ENCODE measurements at places on chromosomes 4 and X. TPM values are rescaled to one million over a fixed set of nuclear protein-coding genes. Genes with fewer than 3 reads are reported as not detected.
A peak's percentile ranks its signal among the peaks of the same experiment; 100 is the strongest.

COL4A5 gene
- 7.9 TPM for total RNA-seq

GRCh38 chrX:110000847-110001713, 1.8 kb upstream of the TMEM164 start:
- no peak for DNase-seq
- no peaks in the 10 kb centered on the region for H3K27me3 ChIP-seq
- H3K27ac ChIP-seq = peak overlapping the region; percentile 88
- H3K36me3 ChIP-seq = no peaks in the 10 kb centered on the region

CT45A5 gene
- total RNA-seq = not detected

- no peaks in the 10 kb centered on the region for H3K27me3 ChIP-seq
- peaks cover 73% of the 10 kb centered on the region for H3K4me1 ChIP-seq
- DNase-seq = peak; percentile 55
- no peak overlapping the region for H3K4me3 ChIP-seq
Observed at GRCh38 chrX:2707334-2707760, 16.3 kb downstream of the CD99 start.

GRCh38 chr4:130559268-130559667, 1463.3 kb downstream of the C4orf33 start:
- DNase-seq = no peak
- H3K4me1 ChIP-seq = no peaks in the 10 kb centered on the region
- H3K27me3 ChIP-seq = no peaks in the 10 kb centered on the region
- H3K36me3 ChIP-seq = no peaks in the 10 kb centered on the region
- no peak overlapping the region for H3K4me3 ChIP-seq

DNA sequence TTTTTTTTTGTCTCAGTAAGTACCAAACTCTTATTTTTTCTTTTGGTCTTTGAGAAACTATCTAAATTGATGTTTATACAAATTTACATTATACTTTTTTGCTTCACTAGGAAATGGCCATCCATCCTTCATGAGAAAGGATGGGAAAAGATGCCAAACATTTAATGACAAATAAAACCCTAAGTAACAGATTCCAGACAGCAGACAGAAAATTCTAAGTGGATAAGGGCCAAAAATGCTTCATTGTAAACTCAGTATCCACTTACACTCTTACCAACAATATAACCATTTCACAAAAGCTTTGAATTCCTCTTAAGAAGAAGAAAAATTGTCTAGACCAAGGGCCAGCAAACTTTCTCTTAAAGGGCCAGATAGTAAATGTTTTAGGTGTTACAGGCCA, 3.5 kb downstream of the GUCY1B1 start:
- H3K27ac ChIP-seq = no peak overlapping the region
- H3K4me1 ChIP-seq = peaks cover 9% of the 10 kb centered on the region
- DNase-seq = no peak
- H3K4me3 ChIP-seq = no peak overlapping the region
- H3K36me3 ChIP-seq = no peaks in the 10 kb centered on the region

- DNase-seq = no peak
- no peak overlapping the region for H3K4me3 ChIP-seq
- H3K4me1 ChIP-seq = no peaks in the 10 kb centered on the region
- no peak overlapping the region for H3K27ac ChIP-seq
- H3K36me3 ChIP-seq = no peaks in the 10 kb centered on the region
Observed at GRCh38 chrX:116236666-116237065, 66.1 kb downstream of the AGTR2 start.

DNA sequence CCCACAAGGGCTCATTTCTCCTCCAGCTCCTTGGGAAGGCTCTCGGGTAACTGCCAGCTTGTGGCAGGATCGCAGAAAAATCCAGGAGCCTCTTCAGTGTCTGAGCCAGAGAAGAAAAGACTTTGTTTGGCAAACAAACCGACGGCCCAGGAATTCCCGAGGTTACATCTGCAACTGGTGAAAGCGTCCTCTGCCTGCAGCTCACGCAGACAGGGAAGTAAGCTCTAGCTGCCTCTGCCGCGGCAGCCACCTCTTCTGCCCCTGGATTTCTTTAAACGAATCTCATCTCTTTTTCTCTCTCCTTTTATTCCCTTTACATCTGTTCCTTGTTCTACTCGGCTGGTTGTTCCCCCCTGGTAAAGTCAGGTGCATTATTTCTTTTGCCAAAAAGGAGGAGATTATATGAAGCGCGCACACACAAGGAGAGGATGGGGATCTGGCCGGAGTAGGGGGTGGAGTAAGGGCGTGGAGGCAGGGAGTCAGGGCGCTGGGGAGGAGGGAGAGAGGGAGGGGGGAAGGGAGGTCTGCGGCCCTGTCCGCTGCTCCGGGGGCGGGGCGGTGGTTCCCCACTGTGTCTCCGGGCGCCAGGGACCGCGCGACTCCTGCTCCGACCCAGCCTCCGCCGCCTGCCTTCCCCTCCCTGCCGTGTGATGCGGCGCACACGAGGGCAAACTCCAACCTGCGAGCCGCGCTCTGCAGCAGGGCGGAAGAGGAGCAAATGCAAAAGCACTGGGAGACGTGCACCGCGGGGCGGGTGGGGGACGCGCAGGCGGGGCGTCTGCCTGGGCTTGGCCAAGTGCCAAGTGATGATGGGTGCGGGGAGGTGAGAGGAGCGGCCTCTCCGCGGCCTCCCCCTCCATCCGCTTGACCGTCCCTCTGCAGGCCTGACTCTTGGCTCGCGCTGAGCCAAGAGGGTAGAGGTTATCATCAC, at the start of gene DCHS2:
TSS of gene DCHS2 (minus strand) at position 459 of the 931 bp plus-strand sequence. CDS start at position 15, 444 bp downstream.
- no peak within 1 kb of the TSS for H3K27ac ChIP-seq
- peaks cover 69% of the 10 kb centered on the region for H3K27me3 ChIP-seq
- no peaks in the 10 kb centered on the region for H3K36me3 ChIP-seq
- H3K4me3 ChIP-seq = peak within 1 kb of the TSS; percentile 43
- peaks cover 21% of the 10 kb centered on the region for H3K4me1 ChIP-seq
- DNase-seq = no peak

GAB3 gene
- 20.6 TPM for total RNA-seq
